CD4-positive, alpha-beta T cell treated with Interleukin-6 for 4 hours (primary cell): ENCODE measurements at places on chromosomes 1 and 21.

GRCh38 chr1:81880781-81881180, 80.0 kb downstream of the ADGRL2 start:
- no peak for DNase-seq

GRCh38 chr1:78333502-78333901, 157.3 kb upstream of the PTGFR start:
- DNase-seq = no peak

DNA sequence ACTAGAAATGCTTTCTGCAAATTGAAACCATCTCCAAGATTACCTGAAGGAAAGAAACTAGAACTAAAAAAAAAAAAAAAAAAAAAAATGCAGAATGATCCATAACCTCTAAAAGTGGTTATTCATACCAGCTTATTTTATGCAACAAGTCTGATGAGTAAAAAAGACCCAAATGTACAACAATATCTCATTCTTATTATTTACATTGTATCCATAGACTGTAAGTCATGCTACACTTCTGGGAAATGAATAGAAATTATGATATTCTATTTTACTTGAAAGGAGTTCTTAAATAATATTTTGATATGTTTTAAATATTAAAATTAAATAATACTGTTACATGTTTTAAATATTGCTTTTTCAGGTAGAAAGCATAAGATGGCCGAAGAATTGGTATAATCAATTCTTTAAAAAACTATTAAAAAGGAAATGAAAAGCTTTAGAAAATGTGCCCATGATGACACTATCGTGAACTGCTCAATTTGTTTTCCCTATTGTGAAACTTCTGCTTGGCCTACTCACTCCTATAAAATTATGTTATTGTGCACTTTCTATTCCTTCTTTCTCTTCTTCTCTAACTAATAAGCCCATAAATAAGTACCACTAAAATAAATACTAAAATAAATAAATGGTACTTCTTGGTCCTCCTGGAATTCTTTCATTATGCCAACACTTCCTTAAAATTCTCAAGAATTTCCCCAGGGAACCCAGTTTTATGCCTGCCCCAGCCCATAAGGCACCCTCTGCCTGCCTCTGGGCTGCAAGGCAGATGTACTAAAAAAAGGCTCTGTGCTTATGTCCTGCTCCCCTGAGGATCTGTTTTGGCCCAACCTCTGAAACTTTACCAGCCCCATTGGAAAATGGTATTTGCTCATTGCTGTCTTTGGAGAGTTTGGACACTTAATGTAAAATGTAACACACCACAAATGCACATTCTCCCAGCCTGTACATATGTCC, 18.1 kb downstream of the SAMSN1 start:
- DNase-seq = no peak

- no peak for DNase-seq
These were observed 88.9 kb downstream of the PROX1 start for GRCh38 chr1:214076708-214077065.

- DNase-seq = no peak
These were observed 265.7 kb downstream of the PTBP2 start for GRCh38 chr1:96987186-96987703.

DNA sequence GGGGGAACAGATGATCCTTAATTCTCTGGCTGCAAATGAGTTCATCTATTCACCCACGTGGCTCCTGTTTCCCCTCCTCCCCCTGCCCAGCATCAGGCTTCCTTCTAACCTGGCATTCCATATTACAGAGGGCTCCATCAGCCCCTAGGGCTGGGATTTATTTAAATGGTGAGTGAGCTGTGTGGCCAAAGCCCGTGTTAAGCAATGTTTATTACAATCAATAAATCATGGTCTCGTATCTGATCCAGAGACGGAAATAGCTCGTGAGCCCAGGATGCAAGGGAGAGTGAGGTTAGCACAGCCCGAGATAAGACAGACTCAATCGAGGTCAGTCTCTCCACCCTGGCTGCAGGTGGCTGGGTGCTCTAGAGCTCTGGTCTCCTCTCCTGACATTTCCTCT, 43.1 kb upstream of the IGSF21 start:
- DNase-seq = no peak
